ENCODE measurements at places on chromosomes 13 and 19.
A peak's percentile ranks its signal among the peaks of the same experiment; 100 is the strongest.

DNA sequence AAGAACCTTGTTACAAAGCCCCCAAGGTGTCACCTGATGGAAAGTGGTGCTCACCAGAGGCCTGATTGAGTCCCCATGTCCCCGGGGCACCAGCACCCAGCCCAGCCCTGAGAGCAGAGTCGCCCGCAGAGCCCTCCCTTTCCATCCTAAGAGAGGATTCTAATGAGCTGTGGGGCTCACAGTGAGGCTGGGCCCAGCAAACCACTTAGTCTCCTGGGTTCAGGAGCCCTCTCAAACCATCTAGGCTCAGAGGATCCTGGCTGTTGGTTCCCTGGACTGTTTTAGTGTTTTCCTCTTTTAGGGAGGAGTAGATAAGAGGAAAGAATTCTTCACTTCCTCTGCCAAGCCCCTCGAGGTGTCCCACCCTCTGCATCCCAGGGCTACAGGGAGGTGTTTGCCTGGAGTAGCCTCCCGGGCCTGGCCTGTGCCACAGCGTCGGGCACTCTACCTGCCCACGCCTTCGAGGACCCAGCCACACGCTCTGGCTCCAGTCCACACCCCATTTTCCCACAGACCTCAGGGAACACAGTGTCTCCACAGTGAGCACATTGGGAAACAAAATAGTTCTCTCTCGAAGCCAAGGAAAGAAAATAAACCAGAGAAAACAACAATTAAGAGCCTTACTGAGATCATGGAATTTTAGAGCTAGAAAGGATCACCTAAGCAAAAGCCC lies 34.4 kb downstream of the DHRS12 start:
- no peak for DNase-seq

DNA sequence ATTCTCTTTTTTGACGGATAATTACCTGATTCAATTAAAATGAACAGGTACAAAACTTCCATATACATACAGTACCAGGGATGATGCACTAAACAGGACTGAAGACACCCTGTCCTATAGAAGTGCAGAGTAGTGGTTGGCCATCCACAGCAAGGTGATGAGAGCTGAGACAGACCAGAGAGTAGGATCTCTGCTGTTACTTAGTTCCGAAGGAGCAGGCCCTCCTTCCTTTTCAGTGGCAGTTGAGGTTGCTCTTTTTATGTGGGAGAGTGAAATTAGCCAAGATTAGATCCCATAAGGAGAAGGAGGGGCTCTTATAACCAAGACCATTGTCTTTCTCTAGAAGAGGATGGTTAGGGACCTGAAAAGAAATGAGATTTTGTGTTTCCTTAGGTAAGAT lies 4.0 kb downstream of the PDS5B start:
- no peak for DNase-seq

DNA sequence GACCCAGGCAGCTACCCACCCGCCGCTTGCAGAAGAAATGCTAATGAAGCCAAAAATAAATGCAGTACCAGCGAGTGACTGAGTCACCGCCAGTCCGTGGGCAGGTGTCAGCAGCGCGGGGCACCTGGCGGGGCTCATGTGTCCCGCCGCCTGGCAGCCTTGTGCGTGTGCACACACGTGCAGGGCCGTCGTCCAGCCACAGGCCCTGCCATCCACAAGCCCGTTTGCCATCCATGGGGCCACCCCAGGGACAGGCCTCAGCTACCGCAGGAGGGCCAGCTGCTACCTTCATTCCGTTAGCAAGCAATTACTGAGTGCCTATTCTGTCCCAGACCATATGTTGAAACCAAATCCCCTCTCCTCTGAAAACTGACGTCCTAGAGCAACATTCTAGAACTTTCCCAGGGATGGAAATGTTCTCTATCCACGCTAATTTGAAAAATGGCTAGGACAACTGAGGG lies 20.5 kb downstream of the NCAN start:
- DNase-seq, result peak; percentile 79

- peak; percentile 62 for DNase-seq
Measured at GRCh38 chr13:65784088-65784816, 1445.9 kb downstream of the PCDH9 start.

DNA sequence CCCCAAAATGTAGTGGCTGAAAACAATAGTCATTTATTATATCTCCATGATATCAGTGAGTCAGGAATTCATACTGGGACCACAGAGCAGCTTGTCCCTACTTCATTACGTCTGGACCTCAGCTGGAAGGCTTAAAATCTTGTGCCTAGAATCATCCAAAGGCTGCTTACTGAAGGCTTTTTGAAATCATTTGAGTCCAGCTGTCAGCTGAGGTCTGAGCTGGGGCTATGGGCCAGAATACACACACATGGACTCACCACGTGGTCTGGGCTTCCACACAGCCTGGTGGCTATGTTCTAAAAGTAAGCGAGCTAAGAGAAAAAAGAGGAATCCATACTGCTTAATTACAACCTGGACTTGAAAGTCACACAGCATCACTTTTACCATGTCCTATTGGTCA lies 209.2 kb downstream of the KCTD12 start:
- DNase-seq, result no peak

- no peak for DNase-seq
Measured at GRCh38 chr19:29489172-29489951, 36.4 kb upstream of the VSTM2B start.

- DNase-seq, result no peak
Measured at GRCh38 chr19:7519361-7520130, 2.9 kb upstream of the MCOLN1 start.

- no peak for DNase-seq
Measured at GRCh38 chr13:105406551-105406950, 1128.9 kb downstream of the EFNB2 start.

GRCh38 chr19:18204394-18205199 lies 755 bp upstream of the RAB3A start:
- no peak for DNase-seq

DNA sequence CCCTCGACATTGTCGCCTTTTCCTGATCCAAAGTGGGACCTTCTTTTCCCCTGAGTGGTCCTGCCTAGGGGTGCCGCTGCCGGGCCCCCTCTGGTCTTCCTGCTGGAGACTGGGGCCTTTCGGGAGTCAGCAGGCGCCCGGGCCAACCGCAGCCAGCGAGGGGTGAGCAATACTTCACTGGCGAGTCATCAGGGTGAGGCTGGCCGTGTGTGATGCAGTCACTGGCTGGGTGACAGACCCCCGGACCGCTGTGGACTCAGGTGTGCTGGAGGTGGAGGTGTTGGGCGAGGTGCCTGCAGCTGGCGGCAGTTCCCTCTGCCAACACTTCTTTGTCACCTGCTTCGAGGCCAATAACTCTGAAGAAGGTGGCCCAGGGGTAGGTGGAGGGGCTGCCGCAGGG lies 1.5 kb upstream of the CGB5 start:
- DNase-seq, result peak; percentile 83

- DNase-seq, result no peak
Measured at GRCh38 chr19:34480971-34481841, at the start of gene WTIP. Gene WTIP, plus strand, starts transcription at chr19:34481758. Its CDS starts 217 bp downstream, at chr19:34481975.

DNA sequence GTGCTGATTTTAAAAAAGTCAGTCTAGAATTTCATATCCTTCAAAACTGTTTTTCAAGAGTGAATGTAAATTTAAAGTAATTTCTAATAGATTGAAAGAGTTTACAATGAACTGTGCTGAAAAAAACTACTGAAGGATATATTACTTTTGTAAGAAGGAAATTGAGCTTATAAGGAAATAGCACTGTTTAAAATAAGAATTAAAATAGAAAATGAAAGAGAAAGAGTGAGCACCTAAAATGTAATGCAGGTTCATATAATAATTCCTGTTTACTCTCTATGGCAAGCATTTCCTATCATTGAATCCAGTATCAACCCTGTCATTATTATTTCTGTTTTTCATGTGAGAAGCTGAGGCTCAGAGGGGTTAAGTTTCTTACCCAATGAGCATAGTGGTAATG lies 57.3 kb downstream of the AKAP11 start:
- no peak for DNase-seq

GRCh38 chr19:17755443-17755890 lies 4.2 kb downstream of the FCHO1 start:
- DNase-seq, result no peak

DNA sequence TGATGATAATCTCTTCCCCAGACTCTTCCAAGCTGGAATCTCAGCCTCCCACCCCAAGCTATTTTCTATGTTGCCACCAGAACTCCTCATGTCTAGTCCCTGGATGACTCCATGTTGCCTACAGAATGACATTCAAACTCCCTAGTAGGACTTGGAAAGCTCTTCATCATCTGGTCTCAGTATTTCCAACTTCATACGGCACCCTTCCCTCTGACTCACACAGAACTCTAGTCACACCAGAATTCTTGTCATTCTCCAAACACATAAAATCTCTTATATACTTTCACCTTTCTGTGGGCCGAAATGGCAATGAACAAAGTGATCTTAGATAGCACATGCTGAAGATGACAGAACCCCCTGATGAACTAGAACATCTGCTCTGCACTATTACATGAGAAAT lies 86.2 kb downstream of the CAB39L start:
- DNase-seq, result no peak

- DNase-seq, result no peak
Measured at GRCh38 chr13:110772091-110772984, 58.8 kb downstream of the ING1 start.

DNA sequence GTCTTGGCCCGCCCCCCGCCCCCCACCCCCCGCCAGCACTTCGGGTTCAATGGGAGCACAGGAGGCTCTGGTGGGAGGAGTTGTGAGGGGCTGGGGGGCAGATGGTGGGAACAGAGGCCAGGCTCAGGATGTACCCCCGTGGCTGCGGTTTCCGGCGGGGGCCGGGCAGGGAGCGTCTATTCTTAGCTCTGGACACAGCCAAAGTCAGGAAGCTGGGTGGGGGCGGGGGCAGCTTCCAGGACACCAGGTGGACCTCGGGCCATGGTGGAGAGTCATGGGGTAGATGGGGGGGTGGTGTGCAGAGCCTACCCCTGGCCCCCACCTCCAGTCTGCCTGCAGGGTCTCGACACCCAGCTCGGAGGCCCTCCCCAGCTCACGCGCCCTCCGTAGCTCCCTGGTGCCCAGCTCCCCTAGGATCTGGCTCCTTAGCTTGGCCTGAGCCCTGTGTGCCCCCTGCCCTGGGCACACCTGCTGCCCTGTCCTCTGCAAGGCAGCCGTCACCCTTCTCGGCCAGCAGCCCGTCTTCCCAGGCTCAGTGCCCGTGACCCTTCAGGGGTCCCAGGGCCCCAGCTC lies 2.2 kb upstream of the TBXA2R start:
- no peak for DNase-seq

DNA sequence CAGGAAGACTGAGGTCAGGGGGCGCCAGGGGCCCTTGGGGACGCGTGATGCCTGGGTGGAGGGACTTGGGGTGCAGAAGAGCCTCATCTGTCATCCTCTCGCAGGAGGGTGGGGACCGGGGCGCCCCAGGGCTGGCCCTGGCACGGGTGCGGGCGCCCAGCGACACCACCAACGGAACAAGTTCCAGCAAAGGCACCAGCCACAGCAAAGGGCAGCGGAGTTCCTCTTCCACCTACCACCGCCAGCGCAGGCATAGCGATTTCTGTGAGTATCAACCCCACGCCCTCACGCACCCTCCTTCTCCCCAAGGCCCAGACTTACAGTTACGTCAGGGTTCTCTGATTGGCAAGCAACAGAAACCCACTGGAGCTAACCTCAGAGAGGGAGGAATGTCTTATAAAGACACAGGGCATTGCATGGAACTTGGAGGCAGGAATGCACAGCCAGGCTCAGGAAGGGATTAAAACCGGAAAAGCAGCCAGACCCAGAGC lies 29.4 kb downstream of the MARK4 start:
- DNase-seq, result no peak

DNA sequence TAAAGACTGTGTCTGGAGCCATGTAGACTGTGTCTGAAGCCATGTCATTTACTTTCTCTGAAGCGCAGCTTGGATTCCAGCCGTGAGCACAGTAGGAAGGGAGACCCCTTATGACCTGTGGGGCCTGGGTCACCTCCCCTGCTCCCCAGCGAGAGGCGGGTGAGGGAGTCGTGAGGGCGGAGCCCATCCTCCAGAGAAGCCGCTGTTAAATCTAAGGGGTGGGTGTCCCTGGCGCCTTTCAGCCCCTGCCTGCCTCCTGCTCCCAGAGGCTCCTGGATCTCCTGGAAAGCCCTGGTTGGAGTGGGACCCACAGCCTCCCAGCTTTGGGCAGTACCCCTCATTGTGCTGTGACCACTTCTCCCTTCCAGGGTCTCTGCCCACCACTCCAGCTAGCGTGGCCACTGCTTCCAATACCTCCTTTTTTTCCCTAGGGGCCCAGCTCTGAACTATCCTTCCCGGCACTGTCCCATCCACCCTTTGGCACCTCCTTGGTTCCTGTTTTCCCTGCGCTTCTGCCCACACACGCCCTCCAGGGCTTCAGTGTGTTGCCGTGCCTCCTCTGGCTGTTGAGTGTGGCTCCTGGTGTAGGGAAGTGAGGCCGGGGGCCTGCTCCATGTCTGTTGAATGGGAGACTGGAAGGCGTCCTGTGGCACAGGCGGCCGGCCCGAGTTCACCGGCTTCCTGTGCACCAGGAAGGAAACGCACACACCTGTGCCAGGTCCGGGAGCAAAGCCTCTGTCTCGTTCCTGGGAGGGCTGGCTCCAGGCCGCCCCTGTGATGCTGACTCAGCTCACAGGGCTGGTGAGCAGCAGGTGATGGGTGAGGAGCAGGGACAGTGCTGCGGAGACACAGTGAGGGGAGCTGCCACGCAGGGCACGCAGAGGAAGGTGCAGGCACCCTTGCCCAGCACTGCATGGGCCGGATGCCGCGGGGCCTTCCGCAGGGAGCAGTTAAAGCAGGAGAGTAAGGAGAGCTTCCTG lies 29.4 kb downstream of the ATP4B start:
- DNase-seq, result no peak

GRCh38 chr19:18282021-18282787 lies 782 bp upstream of the JUND start:
- DNase-seq, result no peak

DNA sequence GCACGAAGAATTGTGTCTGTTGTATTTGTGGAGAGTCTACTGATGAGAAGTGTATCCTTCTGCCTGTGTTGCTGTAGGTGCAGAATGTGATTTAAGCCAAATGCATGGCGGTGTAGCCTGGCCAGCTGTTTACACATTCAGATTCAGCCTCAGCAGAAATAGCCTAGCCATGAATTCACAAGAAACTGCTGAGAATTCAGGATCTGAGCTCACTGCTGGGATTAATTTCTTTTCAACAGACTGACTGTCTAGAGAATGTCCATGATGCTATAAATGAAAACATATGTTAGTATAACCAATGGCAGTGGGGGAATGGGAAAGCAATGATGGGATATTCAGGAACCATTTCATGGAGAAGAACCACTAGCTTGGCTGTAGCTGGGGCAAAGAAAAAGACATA lies 77.4 kb upstream of the RNF113B start:
- no peak for DNase-seq

GRCh38 chr19:29625186-29625651 lies 19.1 kb downstream of the POP4 start:
- DNase-seq, result peak; percentile 29

GRCh38 chr19:4149518-4150288 lies 3.7 kb upstream of the CREB3L3 start:
- DNase-seq, result no peak

- DNase-seq, result peak; percentile 45
Measured at GRCh38 chr19:10503002-10503789, at the start of gene KEAP1. Gene KEAP1, minus strand, starts transcription at chr19:10503356. Its CDS starts 3,323 bp downstream, at chr19:10500033.

DNA sequence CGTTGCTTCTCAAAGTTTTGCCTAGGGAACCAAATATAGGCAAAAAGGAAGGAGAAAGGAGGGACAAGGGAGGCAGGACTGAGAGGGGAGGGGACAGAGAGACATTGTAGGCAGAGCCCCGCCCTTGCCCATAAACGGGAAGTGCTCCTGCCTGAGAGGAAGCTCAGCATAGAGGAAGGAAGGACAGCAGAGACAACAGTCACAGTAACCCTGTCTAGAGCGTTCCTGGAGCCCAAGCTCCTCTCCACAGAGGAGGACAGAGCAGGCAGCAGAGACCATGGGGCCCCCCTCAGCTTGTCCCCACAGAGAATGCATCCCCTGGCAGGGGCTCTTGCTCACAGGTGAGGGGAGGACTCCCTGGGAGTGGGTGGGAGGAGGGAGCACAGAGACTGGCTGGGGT lies at the start of gene CEACAM21:
CEACAM21 (plus strand) TSS at position 169 of the 400 bp plus-strand sequence; CDS start at position 278, 109 bp downstream.
- no peak for DNase-seq
